Pulmonary artery endothelial cell (primary cell): ENCODE measurements at places on chromosomes 7 and 10. TPM values are rescaled to one million over a fixed set of nuclear protein-coding genes. Genes with fewer than 3 reads are reported as not detected.
A peak's percentile ranks its signal among the peaks of the same experiment; 100 is the strongest.

DNA sequence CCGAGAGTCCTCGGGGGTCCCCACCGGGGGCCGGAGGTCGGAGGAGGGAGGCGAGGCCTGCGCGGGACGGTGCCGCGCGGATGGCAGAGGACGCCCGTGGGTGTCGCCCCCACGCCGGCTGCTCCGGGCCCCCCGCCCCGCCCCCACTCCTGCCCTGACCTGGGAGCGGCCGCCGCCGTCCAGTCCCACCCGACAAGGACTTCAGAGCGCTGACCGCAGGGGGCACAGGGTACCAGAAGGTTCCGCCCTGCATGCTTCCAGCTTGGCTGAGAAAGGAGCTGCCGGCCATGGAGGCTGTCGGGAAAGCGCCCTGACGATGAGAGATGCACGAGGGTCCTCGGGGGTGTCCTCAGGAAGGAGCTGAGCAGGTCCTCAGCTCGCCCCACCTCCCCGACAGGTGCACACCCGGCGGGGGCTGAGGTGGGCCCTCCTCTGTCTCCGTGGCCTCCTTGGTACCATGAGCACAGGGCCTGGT is 57.0 kb upstream of the DNAJB6 start:
- no peak for DNase-seq

DNA sequence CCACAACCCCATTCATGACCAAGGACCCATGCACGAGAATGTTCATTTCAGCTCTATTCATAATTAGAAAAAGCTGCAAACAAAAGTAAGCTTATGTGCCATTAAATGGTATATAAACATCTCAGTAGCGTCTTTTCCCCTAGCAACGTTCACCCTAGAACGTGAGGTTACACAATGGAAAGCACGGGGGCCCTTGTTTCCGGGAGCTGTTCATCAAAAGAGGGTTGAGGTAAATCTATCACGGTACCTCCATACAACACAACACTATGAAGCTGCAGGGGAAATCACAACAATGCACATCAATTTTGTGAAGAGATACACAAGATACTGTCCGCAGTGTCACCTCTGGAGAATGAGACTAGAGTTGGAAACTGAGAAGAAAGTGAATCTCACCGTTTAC is 80.9 kb upstream of the DDC start:
- no peak for DNase-seq

SPDYE11 gene
- not detected in 2 replicates for total RNA-seq

MMRN2 gene
- total RNA-seq = 355 and 372 TPM in 2 replicates

DNA sequence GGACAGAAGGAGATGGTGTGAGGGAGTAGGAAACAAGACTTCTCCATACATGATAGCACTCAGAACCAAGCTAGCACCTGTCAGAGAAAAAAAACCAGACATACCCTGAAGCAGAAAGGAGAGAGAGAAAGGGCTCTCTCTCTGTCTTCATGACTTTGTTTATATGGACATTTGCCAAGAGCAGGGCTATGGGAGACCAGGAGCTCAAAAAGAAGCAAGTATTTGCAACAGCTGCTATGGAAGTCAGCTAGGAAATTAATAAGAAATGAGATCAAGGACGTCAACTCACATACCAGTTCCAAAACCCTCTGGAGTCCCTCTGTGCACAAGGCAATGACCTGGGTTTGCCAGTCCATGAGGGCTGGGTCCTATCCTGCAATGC is 111.6 kb downstream of the SGMS1 start:
- no peak for DNase-seq

- DNase-seq = peak; percentile 69
Observed at GRCh38 chr7:116393654-116394053, 105.9 kb upstream of the CAV2 start.

ZNF503 gene
- 0.71 and 1.3 TPM in 2 replicates for total RNA-seq

APBB1IP gene
- not detected in 2 replicates for total RNA-seq

DNA sequence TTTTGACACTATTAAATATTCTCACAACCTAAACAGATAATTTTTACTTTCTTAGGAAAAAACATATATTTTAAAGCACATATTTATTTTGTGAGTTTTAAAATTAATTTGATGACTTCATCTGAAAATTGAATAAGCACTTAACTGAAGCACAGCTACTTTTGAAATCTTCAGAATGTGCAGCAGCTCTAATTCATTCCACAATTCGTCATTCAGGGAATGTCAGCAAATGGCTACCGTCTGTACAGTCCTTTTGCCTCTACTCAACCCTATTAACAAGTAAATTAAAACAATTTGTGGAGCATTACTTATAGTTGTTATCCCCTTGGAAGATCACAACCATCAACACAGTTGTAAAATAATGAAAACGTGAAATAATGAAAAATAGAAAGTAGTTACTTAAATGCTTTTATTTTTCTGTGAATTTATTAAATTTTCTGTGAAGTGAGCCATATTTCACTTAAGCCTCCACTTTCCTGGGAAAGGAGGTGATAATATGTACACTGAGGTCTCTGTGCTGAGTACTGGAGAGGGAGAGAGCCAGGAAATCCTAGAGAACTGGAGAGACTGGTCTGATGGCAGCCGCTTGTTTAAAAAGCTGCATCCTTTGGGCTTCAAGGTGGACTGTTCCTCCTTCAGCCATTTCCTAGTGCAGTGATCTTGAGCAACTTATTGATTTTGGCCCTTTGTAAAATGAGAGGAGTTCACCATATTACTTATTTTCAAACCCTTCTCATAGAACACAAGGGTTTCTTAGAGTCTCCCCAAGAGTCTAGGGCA is 70.6 kb downstream of the REEP3 start:
- no peak for DNase-seq

- DNase-seq = no peak
Observed at GRCh38 chr7:6106140-6106904, 75.1 kb downstream of the ANKRD61 start.

- no peak for DNase-seq
Observed at GRCh38 chr7:100552532-100552931, 13.5 kb downstream of the AGFG2 start.

CYP2C9 gene
- total RNA-seq = not detected in 2 replicates

- no peak for DNase-seq
Observed at GRCh38 chr10:128483216-128483615, 357.0 kb upstream of the MKI67 start.

IMPDH1 gene
- total RNA-seq = 88.2 and 100 TPM in 2 replicates

SPDYE5 gene
- not detected in 2 replicates for total RNA-seq

DNA sequence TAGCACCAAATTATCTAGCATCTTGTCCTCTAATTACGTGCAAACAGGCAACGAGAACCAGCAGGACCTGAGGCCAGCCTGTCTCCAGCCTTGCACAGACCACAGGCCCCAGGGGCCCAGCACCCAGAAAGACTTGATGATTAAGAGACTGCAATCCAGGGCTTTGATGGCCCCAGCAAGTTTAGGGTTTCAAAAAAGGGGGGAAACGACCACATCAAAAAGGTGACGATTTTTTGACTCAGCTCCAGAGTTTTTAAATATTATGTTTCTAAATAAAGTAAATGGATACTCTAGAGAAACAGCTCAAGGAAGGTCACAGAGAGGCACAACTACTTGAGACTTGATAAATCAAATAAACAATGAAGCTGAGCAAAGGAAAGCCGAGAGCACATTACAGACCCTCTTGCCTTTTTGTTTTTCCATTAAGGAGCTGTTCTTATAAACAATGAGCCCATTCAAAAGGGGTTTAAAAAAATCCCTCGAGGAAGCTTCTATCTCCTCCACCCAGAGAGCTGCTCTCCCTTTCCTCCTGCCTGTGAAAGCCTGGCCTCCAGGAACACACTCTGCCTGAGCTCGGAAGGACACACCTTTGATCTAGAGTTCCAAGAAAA is 44.1 kb downstream of the GLI3 start:
- no peak for DNase-seq

ITGA8 gene
- under 0.01 TPM in 1 of 2 replicates, not detected in the other for total RNA-seq

FAM131B gene
- 1.2 and 1.5 TPM in 2 replicates for total RNA-seq

DNA sequence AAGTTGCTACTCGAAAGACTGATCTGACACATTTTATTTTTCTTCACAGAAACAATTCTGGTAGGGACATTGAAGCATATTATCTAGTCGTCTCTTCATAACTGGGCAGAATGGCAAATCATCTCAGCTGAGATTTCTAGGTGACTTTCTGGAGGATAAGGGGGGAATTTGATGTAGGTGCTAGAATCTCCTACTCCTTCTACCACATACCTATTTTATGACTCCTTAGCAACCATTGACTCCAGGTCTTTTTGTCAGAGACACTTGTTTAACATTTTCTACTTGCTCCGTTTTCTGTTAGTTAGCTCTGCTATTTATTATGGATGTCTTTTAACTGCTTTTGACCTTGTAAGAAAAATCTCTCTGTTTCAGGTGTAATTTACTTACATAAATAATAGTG is 380.9 kb upstream of the SEMA3C start:
- DNase-seq = no peak

GRCh38 chr10:117938104-117938503 is 108.6 kb downstream of the RAB11FIP2 start:
- DNase-seq = no peak

EPDR1 gene
- 0.92 and 4.8 TPM in 2 replicates for total RNA-seq

DNA sequence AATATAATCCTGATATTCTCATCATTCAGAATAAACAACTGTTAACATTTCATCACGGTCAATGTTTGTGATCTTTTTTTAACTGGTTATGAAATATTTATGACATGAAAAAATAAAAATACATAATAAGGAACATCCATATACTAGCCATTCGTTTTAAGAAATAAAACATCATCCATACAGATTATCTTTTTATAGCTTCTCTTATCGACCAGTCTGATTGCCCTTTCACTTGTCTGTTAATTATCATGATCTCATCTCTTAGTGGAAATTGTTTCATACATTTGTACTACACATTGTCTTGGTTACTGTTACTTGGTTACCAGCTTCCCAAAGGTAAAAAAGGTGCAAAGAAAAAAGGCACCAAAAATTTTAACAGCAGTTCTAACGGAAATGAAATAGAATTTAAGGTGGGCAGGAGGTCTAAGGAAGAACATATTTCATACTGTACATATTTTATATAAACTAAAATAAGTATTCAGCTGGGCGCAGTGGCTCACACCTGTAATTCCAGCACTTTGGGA is 8.4 kb downstream of the ARHGAP21 start:
- DNase-seq = no peak

DNA sequence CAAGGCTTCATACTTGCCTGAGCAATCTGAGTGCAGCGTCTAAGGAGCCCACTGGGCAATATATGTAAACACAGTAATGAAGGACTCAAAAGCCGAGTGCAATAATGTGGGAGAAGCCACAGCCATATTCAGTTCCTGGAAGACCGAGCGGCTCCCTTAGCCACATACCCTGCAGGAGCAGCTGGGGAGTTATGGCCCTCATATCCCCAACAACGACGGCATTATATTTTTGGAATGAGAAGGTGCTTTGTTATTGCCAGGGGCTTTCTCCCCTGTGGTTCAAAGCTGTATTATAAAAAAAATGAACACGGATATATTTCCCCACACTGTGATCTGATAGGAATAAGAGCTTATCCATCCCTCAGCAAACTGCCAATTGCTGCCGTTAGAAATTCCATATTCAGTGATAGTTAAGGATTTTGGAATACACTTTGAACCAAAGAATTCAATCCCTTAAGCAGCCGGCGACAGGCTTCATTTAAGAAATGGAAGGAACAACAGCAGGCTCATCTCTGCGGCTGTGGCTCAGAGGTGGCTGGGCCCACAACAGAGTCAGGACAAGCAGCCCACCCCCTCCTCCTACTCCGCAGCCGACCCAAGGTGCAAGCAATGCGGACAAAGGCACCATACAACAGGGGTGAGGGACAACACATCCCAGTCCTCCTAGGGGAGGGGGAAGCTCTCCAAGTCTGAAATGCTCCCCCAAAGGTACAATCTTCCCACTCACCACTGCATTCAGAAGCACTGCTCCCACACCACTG is 77.2 kb downstream of the TNS3 start:
- no peak for DNase-seq

NPY4R2 gene
- total RNA-seq = not detected in 2 replicates

MYOZ1 gene
- total RNA-seq = not detected in 2 replicates

GRCh38 chr7:120783721-120784120 is 74.2 kb downstream of the TSPAN12 start:
- no peak for DNase-seq

- no peak for DNase-seq
Observed at GRCh38 chr7:27946351-27946750, 206.4 kb downstream of the TAX1BP1 start.

DPP6 gene
- total RNA-seq = not detected in 2 replicates

- no peak for DNase-seq
Observed at GRCh38 chr7:120395526-120396019, 122.6 kb downstream of the KCND2 start.

MYO1G gene
- 0.11 and 0.13 TPM in 2 replicates for total RNA-seq

RBP3 gene
- not detected in 2 replicates for total RNA-seq

MRLN gene
- total RNA-seq = not detected in 2 replicates
